ENCODE measurements at places on chromosomes 4 and X.
A peak's percentile ranks its signal among the peaks of the same experiment; 100 is the strongest.

- DNase-seq = no peak
These were observed 528 bp upstream of the SNCA start for GRCh38 chr4:89837385-89837992.

DNA sequence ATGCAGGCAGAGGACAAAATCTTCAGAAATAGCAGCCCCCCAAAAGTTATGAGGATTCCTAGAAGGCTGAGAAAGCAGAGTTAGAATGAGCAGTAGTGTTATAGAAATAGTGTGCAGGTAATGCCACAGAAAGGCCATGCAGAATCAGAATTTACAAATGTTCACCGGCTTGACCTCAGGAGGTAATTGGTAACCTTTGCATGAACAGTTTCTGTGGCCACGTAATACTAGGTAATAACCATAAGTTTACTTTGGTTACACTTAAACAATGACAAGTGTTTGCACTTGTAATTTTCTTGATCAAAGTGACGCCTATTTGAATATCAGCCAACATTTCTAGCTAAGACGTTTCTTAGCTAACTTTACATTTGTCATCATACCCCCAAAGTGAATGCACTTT lies 393.6 kb downstream of the GPAT3 start:
- no peak for DNase-seq

GRCh38 chrX:11787564-11787963 lies 29.5 kb downstream of the MSL3 start:
- peak; percentile 80 for DNase-seq

- DNase-seq = no peak
These were observed 61.4 kb downstream of the WFS1 start for GRCh38 chr4:6331018-6331417.

DNA sequence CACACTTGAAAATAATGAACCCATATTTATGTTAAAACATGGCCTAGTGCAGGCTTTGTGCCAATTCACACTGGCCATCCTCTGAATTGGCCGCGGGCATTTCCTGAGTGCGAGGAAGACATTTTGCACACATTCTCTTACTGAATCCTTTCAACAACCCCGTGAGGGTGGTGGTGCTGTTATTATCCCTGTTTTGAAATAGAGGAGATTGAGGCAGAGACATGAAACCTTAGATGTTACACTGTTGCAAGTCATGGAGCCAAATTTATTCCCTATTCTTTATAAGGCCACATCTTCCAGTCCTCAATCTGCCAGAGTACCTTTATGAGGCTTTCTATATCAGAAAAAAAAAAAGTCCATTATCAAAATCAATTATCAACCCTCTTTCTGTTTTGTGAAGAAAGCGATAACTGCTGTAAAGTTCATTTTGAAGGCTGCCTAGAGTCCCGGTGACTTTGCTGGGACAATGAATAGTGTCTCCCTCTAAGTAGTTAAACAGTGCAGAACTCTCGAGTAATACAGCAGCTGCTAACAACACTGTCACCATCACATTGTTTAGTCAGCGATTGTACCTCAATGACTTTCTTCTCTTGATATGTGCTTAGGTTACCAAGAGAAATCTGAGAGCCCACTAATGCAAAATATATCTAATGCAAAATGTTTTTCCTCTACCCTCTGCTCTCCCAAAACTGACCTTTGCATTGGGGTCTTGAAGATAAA lies 242.3 kb upstream of the PPARGC1A start:
- no peak for DNase-seq

- no peak for DNase-seq
These were observed 38.3 kb downstream of the GUCY1A1 start for GRCh38 chr4:155704841-155705404.
